ENCODE measurements at places on chromosomes 12 and 14.

- DNase-seq: no peak
These were observed 268.2 kb downstream of the ALG10 start for GRCh38 chr12:34290381-34290995.

GRCh38 chr12:64186789-64187188 is 35.3 kb downstream of the KICS2 start:
- no peak for DNase-seq

DNA sequence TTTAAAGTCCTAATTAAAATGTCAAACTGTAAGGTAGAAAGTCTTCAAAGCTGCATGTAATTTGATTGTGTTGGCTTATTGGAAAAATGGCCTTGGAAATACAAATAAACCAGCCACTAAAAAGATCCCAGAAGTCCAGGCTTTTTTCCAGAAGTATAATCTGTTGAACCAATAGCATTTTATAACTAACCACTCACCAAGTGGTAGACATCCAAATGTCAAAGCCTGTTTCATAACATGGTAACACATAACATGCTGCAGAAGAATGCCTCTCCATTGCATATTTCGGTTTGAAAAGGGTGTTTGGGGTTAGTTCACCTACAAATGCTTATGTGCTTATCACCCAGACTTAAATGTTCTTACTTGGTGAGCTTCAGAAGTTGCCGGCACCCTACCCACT is 183.7 kb upstream of the DIO2 start:
- no peak for DNase-seq

DNA sequence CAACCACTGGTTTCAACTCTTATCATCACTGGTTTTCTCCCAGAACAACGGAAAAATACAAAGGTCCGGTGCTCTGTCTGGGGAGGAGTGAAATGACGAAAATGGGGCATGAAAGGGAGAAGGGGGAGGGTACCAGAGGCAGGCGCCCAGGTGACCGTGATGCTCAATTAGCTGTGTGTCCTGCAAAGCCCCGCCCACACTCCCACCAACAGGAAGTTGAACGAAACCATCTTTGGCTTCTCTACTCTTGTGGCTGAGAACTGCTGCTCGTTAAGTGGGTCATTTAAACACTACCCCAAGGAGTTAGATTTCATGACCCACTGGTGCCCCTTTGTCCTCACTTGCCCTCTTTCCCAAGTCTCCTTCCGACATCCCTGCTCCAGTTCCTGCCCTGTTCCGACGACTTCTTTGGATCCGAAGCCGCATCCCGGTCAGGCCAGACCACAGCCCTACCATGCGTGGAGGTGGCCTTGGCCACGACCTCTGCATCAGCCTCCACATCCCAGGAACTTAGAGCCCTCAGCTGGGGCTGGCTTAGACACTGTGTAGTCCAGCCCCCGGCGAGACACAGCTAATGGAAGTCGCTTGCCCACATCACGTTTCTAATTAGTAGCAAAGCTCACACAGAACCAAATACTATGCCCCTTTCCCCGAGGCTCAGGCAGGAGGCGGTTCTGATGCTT is 11.4 kb upstream of the LRTM2 start:
- no peak for DNase-seq
